ENCODE measurements at places on chromosomes 16 and 17.

DNA sequence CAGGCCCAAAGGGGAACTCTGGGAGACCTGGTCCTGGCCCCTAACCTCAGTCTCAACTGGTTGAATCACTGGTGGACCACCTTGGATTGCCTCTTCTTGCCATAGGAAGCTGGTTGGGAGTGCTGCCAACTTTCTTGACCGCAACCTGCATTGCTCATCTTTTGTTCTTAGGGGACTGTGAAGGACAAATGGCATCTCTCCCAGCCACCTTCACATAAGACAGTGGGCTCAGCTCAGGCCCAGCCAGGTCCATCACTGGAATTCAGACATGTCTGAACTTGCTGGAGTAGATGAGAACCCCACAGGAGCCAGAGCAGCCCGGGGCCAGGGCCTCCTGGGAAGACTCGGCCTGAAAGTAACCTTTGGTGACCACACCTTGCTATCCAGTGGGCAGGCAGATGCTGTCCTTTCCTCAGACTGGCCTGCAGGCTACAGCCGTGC is 18.8 kb downstream of the ADORA2B start:
- DNase-seq, result no peak

- DNase-seq, result no peak
Observed at GRCh38 chr17:6642592-6642991, 1.7 kb downstream of the TXNDC17 start.

DNA sequence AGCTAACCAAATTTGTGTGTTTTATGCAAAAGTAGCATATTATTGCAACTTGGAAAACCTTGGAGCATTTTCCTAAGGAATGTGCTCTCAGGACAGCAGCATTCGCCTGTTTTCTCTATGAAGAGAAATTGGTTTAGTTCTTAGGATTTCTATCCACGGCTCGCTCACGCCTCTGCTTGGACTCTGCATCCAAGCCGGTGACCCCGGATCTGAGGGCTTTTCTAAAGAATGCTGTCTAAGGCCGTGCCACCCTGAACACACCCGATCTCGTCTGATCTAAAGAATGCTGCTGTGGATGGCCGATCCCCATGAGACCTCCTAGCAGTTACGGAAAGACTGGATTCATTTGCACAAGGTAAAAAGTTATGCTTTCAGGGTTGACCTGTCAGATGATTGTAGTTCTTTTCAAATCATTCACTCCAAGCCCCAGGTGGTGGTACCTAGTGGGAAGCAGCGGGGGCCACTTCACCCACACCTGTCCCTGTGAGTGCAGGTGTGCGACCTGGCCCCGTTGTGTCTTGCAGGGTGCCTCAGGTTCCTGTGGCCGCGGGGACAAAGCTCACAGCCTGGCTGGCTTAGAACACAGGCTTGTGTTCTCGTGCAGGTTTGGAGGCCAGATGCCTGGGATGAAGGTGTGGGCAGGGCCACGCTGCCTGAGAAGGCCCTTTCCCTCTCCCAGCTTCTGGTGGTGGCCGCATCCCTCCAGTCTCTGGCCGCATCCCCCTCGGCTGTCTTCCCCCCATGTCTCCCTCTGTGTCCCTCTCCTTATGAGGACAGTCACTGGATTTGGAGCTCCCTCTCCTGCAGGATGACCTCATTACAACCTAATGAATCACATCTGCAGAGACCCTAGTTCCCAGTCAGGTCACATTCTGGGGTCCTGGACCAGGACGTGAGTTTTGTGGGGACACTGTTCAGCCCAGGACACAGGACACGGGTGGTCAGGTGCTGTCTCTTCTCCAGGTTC is 71.1 kb downstream of the BANP start:
- DNase-seq, result no peak

- no peak for DNase-seq
Observed at GRCh38 chr16:23452221-23452571, 793 bp downstream of the COG7 start.

- no peak for DNase-seq
Observed at GRCh38 chr16:8733849-8734540, 59.6 kb downstream of the ABAT start.

- DNase-seq, result peak; percentile 23
Observed at GRCh38 chr17:73841431-73842060, 197.3 kb upstream of the SDK2 start.

All from common myeloid progenitor, CD34-positive (primary cell).